ENCODE measurements at places on chromosomes 4 and X.

GRCh38 chr4:83201761-83202160, 82.8 kb downstream of the COQ2 start:
- no peak for DNase-seq

GRCh38 chr4:15888515-15888914, 50.0 kb downstream of the FGFBP1 start:
- DNase-seq: no peak

DNA sequence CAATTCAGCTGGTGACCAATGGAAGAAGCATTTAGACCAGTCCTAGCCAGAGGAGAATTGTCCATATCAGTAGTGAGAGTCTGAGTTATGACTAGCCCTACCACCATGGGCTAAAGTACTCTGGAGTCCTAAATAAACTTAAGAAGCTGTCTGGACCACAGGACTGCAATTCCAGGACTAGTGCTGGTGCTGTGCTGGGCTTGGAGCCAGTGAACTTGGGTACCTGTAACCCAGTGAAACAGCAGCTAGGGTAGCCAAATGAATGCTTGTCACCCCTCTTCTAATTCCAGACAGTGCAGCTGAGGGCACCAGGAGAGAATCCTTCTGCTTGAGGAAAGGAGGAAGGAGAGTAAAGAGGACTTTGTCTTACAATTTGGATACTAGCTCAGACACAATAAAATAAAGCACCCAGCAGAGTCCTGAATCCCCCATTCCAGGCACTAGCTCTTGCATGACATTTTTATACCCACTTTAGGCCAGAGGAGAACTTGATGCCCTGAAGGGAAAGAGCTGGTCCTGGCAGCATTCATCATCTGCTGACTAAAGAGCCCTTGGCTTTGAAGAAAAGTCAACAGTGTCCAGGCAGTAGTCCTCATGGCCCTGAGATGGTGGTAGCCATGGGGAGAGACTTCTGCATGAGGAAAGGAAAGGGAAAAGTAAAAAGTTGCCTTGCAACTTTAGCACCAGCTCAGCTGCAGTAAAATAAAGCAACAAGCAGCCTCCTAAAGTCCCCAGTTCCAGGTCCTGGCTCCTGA, 2675.7 kb downstream of the PCDH7 start:
- no peak for DNase-seq

- no peak for DNase-seq
Observed at GRCh38 chr4:89000844-89001360, 56.1 kb downstream of the FAM13A start.

- no peak for DNase-seq
Observed at GRCh38 chrX:82092307-82092706, 890.4 kb downstream of the SH3BGRL start.

All from stimulated activated CD4-positive, alpha-beta T cell treated with anti-CD3 and anti-CD28 coated beads, Interleukin-2, amount 100 ng/mL, for 48 hours (primary cell).